Skeletal muscle cell (primary cell): ENCODE measurements at places on chromosomes 13 and 19.

- no peak for DNase-seq
Measured at GRCh38 chr13:31793246-31793645, 53.9 kb downstream of the RXFP2 start.

DNA sequence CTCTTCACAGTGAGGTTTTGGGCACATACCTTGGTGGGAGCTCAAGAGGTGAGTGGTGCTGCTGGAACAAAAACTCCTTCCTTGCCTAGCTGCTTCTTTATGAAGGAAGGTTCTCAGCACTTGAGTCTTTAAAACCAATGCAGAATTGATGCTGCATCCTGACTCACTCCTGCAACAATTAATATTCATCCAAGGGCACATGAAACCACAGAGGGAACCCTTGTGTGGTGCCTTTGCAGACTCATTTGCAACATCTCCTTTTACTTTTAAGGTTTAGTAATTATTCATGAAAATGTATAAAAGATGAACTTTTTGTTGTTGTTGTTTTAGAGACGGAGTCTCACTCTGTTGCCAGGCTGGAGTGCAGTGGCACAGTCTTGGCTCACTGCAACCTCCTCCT is 30.1 kb downstream of the OPA3 start:
- DNase-seq: no peak

DNA sequence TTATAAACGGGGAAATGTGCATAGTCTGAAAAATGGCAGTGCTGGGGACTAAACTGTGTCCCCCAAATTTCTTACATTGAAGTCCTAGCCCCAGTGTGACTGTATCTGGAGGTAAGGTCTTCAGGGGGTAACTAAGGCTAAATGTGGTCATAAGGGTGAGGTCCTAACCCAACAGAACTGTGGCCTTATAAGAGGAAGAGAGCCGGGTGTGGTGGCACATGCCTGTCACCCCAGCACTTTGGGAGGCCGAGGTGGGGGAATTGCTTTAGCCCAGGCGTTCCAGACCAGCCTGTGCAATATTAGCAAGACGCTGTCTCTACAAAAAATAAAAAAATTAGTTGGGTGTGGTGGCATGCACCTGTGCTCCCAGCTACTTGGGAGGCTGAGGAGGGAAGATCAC is 17.8 kb downstream of the PROZ start:
- no peak for DNase-seq

DNA sequence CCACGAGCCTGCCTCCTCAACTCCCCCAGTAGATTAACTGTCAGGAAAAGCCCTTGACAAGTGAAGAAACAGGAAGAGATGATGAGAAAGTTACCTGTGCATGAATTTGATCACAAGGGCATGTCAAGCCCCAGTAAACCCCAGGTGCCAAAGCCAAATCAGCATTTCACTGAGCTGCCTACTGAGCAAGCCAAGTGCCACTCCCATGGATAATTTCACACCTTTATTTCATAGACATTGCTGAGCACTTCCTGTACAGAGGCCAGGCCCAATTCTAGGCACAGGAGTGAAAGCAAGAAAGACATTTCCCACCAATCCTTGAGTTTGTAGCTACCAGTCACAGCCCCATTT is 2.4 kb downstream of the GADD45GIP1 start:
- no peak for DNase-seq

GRCh38 chr13:84430015-84430414 is 547.7 kb upstream of the SLITRK1 start:
- no peak for DNase-seq

GRCh38 chr19:49716154-49716553 is 25.2 kb downstream of the CPT1C start:
- no peak for DNase-seq

DNA sequence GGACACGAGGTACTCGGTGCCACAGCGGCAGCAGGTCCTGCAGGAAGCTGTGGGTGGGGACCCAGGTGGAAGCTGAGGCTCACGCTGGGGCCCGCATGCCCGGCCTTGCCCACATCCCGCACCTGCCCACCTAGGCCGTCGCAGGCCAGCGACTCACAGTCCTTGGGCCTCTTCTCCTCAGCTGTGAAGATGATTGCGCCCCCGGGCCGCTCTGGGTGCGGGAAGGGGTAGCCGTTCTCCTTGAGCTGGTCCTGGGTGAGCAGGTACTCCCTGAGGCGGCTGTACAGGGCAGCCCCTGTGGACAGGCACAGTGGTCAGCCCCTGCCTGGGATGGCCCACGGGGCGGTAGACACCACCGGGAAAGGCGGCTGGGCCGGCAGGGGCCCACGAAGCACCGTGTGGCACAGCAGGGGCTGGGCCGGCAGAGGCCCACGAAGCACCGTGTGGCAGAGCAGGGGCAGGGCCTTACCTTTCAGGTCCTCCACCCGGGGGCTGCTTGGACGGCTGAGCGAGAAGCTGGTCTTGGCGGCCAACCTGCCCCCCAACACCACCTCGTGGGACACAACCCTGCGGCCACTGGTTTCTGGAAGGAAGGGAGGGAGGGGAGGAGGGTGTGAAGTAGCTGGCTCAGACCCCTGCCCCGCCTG is 6.6 kb upstream of the ATP8B3 start:
- no peak for DNase-seq

GRCh38 chr13:19586904-19587634 is 25.7 kb upstream of the TPTE2 start:
- DNase-seq: no peak

- no peak for DNase-seq
Measured at GRCh38 chr19:10517361-10517759, at the start of gene S1PR5. Gene S1PR5 (minus strand): TSS chr19:10517447. CDS start chr19:10515011, 2,436 bp downstream.

DNA sequence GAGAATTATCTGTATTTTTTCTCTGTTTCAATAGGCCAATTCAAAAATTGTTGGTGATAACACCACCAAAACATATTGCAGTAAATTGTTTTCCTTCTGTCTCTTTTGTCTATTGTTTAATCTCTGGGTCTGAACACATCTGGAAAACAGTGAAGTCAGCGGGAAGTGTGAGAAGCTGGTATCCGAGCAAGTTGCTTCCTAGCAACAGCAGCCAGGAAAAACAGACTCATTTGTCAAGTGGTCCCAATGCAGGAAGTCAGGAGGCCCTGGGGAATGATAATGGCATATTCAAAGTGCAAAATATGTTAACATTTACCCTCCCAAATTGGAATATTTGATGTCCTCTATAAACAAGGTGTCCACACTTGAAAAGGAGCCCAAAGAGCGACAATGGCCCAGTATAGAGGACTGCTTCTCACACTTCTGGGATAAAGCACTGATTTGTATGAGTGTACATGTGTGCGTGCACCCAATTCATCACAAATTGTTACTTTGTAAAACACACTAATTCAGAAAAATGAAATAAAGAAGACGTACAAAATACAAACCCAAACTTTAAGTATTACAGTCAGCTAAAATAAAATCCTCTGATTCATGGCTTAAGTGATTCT is 515.0 kb downstream of the TBC1D4 start:
- no peak for DNase-seq

DNA sequence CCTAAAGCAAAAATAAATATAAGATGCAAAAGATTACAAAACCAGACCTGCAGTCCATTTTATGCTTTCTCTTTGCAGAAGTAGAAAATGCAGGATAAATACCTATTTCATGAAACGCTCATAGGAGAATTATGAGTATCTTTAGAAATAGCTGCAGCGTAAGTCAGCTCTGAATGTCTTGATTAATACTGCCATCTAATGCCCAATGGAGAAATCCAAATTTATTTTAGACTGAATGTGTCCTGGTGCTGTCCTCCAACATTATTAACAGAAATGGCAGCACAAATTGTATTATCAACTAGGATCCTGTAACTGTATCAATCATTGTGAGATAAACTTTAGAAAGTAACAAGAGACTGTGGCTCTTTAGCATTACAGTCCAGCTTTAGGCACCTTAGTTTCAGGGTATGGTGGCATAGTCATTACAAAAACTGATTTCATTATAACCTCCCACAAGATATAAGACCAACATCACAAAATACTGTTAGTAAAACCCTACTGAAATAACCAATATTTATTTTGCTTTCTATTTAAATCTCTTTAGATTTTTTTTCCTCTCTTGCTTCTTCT is 162.1 kb upstream of the MIR17HG start:
- DNase-seq: no peak

GRCh38 chr13:111397202-111397880 is 76.9 kb downstream of the TEX29 start:
- DNase-seq: no peak

- DNase-seq: no peak
Measured at GRCh38 chr13:20426766-20427448, 98.8 kb downstream of the CRYL1 start.

DNA sequence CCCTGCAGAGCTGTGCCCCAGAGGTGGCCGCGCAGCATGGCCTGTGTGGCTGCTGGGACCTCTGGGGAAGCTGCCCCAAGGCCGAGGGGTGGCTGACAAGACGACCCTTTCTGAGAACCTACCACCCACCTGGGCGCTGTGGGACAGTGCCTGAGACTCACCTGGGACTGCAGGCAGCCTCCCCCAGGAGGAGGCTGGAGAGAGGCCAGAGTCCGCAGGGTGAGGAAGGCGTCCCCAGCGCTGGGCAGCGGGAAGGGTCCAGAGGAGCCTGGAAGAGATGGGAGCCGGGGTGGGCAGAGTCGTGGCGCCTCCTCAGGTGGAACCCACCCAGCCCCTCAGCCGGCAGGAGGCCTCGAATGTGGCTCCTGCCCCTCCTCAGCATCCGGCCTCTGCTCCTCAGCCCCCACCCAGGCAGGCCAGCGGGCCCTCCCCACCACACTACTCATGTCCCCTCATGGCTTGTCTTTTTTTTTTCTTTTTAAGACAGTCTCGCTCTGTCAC is 25.3 kb downstream of the CILP2 start:
- no peak for DNase-seq

DNA sequence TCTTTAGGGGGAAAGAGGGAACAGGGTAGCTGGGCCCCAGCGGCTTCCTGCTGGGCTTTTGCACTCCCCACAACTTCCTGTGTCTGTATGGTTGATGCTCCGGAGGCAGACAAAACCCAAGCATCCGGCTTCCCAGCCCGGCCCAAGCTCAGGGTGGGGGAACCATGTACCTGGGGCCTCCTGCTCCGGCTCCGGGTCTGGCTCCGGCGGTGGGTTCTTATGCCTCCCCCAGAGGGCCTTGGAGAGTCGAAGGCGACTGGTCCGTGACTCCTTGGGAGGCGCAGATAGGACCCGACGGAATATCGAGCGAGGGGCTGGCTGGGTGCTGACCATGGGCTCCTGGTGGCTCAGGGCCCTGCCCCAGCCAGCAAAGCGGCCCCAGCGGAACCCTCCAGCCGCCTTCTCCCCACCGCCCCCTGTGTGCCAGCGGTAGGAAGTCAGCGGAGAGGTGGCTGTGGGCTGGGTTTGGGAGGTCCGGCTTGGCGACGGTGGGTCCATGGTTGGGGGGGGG is 428 bp downstream of the RASAL3 start:
- no peak for DNase-seq

DNA sequence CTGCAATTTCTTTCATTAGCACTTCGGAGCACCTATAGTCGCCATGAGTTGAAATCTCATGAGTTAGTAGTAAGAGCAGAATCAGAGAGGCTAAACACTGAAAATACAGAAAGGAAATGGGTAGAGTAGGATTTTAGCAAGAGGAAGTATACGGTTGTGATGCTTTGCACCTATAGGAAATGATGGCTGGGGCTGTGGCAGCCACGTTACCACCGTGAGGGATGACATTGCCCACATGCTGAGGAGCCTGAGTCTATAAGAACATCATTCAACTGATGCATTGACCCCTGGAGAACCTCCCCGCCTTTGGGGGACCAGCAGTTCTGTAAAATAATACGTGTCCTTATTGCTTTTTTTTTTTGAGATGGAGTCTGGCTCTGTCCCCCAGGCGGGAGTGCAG is 20.4 kb downstream of the FAM187B start:
- no peak for DNase-seq

DNA sequence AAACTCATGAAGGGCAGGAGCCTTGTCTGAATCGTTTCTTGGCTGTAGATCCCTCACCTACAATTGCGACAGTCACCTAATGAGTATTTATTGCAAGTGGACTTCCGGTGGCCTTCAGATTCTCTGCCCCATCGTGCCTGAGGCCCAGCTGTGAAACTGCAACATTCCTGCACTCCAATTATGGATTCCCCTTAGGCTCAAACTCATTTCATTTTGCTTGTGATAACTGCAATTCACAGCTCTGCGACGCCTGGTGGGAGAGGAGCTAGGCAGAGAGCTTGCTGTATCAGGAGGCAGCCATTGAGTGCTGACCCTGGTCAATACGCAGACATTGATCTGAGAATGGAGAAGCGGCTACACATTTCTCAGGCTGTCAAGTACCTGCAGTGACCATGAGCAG is 59.0 kb downstream of the CCDC70 start:
- no peak for DNase-seq

- no peak for DNase-seq
Measured at GRCh38 chr13:70022646-70023045, 85.0 kb upstream of the ATXN8OS start.

GRCh38 chr13:109707742-109708617 is 78.4 kb downstream of the IRS2 start:
- DNase-seq: no peak

DNA sequence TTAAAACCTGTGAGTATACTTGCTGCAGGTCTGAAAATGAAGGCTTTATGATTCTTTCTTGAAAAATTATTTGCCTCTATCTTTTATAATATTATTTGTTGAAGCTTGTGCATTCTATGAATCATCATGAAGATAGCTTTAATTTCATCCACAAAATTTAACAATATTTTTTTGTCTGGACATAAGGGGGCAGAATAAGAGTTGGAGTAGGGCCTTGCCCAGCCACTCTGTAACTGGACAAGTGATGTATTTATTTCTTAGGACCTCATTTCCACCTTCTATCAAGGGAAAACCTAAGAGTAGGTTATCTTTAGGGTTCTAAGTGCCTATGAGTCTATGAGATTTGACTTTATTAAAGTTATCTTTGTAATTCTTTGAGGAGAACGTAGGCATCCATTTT is 49.9 kb downstream of the N4BP2L1 start:
- no peak for DNase-seq

DNA sequence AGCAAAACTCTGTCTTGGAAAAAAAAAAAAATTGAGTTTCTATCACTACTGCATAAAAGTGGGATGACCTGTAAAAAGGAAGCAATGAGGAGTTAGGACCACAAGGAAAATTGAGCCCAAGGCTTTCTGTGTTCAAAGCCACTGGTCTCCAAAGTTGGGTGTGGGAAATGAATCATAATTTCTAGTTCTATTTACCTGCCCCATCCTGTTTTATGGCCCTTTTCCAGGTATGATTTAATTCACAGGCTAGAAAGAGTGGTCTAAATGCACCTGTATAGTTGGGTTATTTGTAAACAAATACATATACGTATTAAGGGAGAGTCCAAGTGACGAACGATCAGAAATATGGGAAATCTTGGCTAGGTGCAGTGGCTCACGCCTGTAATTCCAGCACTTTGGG is 5.9 kb upstream of the DCAF15 start:
- no peak for DNase-seq

DNA sequence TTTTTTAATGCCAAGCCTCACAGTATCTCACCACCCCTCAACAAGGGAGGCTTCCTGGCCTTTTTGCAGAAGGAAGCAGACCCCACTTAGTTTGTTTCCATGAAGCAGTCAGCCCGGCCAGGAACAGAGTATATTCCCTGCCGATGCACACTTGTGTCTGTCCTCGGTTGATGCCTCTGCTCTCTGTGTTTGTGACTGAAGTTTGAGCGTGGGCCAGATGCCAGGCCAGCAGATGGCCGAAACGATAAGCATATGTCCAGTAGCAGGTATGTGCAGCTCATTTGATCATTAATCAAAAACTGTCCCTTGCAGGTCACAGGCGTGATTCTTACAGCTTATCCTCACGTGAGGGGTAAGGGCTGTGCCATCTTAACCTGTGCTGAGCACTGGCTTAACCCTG is 144.0 kb downstream of the IRS2 start:
- DNase-seq: no peak

- DNase-seq: no peak
Measured at GRCh38 chr13:28237944-28238343, 99.6 kb downstream of the PAN3 start.
